ENCODE measurements at places on chromosomes 1 and 21.
A peak's percentile ranks its signal among the peaks of the same experiment; 100 is the strongest.

DNA sequence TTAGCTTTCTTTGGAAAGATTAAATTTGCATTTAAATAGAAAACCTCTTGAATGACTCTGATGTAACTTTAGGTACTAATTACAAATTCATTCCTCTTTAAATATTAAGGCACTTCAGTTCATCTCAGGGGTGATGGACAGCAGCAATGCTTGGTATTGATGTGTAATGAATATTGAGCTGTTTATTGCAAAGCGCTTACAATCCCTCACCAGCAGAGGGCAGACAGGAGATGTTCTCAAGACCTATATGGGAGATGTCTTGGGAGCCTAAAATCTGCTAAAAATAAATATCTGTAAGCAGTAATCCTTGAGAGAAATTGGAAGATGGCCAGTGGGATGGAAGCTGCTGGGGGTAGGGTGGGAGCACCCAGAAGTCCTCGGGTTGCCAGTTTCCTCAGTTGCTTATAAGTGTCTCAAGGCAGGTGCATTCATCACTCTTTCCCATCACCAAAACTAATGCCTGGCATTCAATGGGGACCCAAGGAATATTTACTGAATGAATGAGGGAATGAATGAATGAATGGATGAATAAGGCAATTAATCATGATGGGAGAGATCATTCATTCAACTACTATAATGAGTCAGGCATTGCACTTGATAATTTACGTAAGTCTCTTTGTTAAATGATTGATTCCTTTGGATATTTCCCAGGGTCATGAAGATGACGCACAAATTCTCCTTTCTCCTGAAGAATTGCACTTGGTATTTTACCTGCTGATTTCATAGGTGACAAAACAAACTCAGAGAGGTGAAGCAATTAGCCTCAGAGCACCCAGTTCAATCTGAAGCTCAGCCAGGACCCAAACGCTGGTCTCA lies 2.3 kb downstream of the KLHDC8A start:
- peak; percentile 58 for DNase-seq

- DNase-seq, result no peak
Measured at GRCh38 chr1:67407498-67407897, 22.7 kb downstream of the SERBP1 start.

DNA sequence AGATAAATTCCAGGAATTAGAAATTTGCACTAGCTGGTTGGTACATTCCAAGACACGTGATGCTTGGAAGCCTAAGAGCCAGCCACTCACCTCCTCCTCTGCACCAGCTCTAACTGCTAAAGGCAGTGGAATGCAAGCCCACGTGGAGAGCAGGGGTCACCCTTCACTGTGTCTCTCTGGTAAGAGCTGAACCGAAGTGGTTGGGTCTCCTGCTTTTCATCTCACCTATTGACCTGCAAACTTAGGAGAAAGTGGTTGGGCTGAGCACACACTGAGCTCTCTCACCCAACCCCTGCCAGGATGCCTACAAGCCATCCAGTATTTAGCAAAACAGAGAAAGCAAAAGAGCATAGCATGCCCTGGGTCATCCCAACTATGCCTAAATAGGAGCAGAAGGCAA lies 19.3 kb downstream of the HAO2 start:
- no peak for DNase-seq

GRCh38 chr1:154902938-154903566 lies 33.0 kb upstream of the KCNN3 start:
- DNase-seq, result no peak

GRCh38 chr1:84853741-84854721 lies 39.0 kb downstream of the LPAR3 start:
- DNase-seq, result peak; percentile 58
